Fibroblast of lung (primary cell): ENCODE measurements at places on chromosomes 13 and 19.

DNA sequence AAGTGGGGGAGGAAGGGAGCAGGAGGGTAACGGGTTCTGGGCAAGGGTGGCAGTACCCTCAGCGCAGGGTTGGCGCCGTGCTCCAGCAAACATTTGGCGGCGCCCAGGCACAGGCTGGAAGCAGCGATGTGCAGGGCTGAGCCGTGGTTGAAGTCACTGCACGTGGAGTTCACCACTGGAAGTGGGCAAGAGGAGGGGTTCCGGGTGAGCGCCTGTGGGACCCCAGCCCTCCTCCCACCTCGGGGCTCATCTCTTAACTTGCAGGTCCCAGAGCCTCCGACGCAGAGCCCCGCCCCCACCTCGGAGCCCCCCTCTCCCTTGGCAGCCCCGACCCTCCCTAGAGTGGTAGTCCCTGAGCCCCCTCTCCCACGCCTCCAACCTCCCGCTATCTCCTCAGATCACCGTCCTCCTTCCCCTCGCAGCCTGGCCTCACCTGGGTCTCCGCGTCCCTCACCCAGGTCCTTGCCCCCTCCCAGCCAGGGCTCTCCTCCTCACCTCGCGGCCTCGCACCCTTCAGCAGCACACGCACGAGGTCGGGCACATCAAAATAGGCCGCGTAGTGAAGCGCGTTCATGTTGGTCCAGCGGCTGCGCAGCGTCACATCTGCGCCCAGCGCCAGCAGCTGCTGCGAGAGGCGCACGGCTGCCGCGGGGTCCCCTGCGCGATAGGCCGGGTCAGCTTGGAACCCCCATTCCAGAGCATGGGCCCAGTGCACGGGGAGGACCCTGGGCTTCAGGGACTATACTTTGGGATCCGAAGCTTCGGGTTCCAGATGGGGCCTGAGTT lies 6.4 kb downstream of the CLIP3 start:
- DNase-seq, result no peak

DNA sequence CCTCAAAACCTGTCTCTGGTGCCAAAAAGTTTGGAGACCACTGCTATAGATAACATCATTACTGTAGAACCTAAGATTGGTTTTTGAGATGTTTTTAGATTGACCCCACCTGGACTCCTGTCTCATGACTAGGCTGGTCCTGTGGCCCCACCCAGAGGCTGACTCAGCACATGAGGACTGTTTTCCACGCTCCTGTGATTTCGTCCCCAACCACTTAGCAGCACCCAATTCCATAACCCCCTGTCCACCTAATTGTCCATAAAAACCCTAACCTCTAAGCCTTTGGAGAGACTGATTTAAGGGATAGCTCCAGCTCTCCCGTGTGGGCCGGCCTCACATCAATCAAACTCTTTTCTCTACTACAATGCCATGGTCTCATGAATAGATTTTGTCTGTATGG lies 25.6 kb upstream of the GAS6 start:
- DNase-seq, result no peak

DNA sequence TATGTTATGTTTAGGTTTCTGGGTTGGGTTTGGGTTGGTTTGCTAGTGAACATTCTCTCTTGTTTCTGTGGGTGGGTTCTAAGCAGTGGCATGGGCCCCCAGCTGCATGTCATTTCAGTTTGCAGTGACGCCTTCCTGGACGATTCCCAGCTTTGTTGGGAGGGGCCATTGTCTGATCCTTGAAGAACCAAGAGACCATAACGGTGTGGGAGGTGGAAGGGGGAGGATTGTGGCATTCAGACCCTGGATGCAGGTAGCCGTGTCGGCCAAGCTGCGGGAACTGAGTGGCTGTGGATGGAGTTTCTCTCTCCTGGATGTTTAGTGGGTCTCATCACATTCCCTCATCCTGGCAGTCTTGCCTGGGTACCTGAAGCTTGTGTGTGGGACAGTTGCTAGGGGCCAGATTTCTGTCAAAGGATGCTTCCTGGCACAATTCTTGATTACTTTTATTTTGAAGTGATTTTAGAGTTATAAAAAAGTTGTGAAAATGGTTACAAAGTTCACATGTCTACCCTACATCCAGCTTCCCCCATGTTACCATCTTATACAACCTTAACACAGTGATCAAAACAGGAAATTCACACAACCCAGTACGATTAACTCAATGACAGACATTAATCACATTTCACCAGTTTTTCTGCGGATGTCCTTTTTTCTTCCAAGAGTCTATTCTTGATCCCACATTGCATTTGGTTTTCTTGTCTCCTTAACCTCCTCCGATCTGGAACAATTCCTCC lies 123.8 kb downstream of the SIPA1L3 start:
- DNase-seq, result no peak

- peak; percentile 97 for DNase-seq
Measured at GRCh38 chr13:42474954-42475353, 99.0 kb upstream of the TNFSF11 start.

DNA sequence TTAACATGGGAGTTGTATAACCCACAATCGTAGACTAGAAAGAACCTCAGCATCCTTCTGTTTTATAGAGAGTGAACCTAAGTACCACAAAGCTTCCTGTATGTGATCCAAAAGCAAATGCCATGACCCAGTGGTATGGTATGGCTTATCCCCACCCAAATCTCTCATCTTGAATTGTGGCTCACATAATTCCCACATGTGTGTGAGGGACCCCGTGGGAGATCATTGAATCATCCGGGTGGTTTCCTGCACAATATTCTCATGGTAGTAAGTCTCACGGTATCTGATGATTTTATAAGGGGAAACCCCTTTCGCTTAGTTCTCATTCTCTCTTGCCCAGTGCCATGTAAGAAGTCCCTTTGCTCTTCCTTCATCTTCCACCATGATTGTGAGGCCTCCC lies 587.9 kb downstream of the LMO7 start:
- no peak for DNase-seq

DNA sequence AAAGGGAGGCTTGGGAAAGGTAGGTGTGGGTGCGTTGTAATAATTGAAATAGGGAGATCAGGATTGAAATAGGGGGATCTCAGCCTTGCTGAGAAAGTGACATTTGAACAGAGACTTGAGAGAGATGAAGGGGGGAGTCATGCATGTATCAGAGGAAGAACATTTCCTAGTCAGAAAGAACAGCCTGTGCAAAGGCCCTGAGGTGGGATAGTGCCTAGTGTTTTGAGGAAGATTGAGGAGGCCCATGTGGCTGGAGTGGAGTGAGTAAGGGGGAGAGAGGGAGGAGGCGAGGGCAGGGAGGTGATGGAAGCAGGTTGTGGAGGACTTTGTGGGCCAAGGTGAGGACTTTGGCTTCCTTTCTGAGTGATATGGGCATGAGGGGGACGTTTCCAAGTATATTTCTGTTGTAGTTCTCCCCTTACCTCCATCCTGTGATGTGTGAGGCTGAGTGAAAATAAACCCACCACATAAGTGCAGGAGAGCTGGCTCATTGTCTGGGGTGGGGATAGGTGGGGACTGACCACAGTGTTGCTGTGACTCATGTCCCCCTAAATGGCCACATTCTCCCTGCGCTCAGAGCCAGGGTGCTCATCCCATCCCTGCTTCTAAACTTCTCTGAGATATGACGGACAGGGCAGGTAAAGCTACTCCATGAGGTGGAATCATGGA lies 17.8 kb downstream of the ACTL9 start:
- no peak for DNase-seq

DNA sequence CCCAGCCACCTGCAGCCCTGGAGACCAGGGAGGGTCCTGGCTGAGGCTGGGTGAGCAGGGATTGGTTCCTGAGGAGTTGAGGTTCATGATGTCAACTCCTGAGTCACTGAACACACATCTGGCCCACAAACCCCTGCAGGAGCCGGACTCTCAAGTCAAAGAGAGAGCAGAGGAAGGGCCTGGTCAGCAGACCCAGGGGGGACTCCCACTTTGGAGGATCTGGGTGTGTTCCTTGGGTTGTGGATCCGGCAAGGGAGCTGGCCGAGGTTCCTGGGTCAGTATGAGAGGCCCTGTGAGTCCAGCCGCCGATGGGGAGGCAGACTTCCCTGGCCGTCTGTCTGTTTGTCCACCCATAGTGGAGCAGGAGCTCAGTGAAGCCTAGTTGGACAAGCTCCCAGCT lies 4.0 kb downstream of the SLC7A10 start:
- DNase-seq, result peak; percentile 32

- peak; percentile 41 for DNase-seq
Measured at GRCh38 chr13:114035583-114036531, 62.0 kb upstream of the C13orf46 start.

GRCh38 chr13:75906315-75906714 lies 270.2 kb downstream of the LMO7 start:
- no peak for DNase-seq
